ENCODE measurements at places on chromosomes 2 and 18.

- no peak for DNase-seq
Measured at GRCh38 chr2:174588463-174588862, 9.1 kb downstream of the WIPF1 start.

DNA sequence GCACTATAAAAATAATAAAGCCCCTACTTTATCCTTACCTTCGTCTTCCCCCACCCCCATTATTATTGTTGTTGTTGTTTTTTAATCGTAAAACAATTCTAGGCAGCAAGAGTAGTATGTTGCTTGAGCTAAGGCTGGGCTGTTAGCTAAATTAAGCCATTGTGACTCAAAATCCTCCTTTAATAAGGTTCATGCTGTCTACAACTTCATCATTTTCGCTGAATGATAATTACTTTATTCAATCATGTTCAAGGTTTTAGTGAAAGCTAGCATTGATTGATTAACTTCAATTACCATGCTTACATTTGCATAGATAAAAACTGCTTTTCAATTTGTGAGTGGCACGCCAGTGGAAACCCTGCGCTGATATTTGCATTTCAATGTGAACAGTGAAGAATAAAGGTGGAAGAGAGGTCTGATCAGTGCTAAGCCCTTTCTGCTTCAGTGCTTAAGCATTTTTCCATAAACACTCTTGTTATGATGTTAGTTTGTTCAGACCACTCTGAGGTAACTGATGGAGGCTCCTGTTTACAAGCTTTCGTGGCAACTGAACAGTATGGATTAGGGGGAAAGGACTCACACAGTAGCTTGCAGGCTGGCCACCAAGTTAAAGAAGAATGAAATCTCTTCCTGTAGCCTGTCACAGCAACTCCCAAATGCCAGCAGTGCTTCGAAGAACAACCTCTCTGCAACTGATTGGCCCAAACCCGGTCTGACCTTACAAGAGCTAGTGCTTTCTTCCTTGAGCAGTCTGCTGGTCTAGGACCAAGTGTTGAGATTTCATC lies 156.8 kb downstream of the GPD2 start:
- no peak for DNase-seq

DNA sequence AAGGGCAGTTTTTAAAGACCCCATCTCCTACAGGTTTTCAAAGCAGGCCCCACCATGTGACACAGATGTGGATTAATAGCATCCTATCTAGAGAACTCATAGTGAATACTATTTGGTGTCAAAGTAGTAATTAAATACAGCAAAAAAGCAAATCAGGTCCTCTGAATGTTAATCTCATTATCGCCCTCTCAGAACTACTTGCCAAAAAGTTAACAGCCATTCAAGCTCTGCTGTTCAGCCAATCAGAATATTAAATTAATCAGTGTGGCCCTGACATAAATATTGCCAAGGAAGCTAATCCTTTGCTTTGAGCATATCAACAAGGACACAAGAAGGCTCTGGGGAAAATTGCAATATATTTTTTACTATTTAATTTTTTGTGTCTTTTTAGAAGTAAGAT lies 428.9 kb upstream of the SOX11 start:
- DNase-seq, result no peak

DNA sequence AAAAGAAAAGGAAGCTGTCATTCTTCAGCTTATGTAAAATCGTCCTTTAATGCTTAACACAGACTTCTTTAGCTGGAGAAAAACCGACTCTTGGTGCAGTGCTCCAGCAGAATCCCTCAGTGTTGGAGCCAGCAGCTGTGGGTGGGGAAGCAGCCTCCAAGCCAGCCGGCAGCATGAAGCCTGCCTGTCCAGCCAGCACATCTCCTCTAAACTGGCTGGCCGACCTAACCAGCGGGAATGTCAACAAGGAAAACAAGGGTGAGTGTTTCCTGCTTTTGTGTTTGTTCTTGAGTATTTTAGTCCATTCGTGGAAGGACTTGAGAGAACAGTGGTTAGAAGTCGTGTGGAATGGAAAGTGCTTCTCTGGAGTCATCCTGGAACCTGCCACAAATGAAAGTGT lies 38.9 kb downstream of the KDM3A start:
- DNase-seq, result no peak

DNA sequence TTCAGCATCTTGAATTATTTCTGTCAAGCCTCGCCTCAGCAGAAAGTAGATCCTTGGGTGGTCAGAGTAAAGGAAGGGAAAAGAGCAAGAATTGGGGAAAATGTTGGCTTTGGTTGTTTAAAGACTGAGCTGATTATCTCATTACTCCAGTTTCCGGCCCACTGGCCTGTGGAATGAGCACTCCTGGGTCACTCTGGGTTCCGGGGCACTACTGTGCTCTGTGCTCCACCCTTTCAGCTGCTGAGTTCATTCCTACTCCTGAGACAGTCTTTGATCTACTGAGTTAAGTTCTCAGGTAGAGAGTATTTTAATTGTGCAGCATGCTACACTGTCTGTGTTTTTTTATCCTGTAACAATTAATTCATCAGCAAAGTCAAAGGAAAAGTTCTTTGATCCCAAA lies 427.7 kb downstream of the CDH2 start:
- no peak for DNase-seq

DNA sequence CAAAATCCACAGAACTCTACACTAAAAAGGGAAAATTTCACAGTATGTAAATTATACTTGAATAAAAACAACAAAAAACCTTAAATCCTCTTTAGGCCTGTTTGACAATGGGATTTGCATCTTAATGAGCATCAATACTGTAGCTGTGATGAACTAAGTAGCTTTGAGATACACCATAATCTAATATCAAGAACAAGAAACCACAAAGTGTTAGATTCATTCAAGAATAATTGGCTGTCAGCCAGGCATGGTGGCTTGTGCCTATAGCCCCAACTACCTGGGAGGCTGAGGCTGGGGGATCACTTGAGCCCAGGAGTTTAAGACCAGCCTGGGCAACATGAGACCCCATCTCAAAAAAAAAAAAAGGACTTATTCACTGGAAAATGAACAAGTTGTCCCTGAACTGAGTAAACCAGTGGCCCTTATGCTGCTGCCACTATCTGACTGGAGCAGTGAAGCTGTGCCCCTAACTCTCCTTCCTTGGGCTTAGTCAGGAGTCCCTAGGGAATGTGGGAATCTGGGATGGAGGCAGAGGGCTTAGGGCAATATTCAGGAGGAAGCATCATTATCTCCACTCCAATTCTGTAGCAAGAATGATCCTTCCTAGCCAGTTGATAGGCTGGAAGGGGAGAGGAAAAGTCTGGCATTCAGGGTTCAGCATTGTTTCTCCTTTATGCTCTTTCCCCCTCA lies 88.5 kb downstream of the PRKCE start:
- no peak for DNase-seq

GRCh38 chr2:73830871-73831401 lies 2.2 kb downstream of the STAMBP start:
- DNase-seq, result peak; percentile 50

- DNase-seq, result no peak
Measured at GRCh38 chr18:78764544-78764943, 215.1 kb upstream of the SALL3 start.

- DNase-seq, result no peak
Measured at GRCh38 chr2:197293252-197294007, 17.1 kb downstream of the ANKRD44 start.

- no peak for DNase-seq
Measured at GRCh38 chr2:146602383-146602782, 1242.4 kb upstream of the ACVR2A start.

DNA sequence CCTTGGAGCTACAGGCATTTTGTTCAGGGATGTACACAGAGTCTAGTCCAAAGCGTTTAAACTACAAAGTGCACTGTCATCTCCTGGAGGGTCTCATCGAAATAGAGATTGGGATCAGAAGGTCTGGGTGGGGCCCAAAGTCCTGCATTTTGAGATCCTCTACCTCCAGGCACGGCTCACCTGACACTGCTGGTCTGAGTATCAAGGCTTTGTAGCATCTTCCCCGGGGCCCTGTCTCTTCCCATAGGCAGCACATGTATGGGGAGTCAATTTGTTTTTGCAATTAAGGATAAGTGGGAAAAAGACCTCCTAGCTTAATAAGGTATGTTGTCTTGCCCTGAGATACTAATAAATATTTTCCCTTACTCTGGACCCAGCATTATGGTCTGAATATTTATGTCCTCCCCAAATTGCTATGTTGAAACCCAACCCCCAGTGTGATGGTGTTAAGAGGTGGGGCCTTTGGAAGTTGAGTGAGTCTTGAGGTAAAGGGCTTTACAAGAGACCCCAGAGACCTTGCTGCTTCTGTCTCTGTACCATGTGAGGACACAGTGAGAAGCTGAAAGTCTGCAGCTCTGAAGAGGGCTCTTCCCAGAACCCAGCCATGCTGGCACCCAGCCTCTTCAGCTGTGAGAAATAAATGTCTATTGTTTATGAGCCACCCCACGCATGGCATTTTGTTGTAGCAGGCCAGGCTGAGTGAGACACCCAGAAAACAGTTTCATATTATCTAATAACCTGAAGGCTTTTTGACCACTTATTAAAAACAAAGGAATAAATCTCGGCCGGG lies 258.7 kb upstream of the HS6ST1 start:
- DNase-seq, result no peak

DNA sequence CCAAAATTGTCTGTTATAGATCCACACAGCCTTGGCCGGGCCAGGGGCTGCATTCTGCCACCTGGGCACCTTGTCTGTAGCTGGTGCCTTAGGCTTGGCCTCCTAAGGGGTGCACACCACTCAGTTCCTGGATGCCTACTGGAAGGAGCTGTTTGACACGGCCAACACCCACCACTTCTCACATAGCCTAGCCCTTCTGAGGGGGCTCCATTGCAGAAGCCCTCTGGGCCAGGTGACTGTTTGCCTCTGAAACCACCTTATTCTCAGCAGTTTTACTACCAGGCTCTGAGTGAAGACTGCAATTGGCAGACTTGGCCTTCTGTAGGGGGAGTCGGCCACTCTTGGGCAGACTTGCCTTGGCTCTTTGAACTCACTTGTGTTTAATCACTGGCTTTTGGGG lies 39.5 kb downstream of the EPHA4 start:
- no peak for DNase-seq

GRCh38 chr2:207035875-207036274 lies 96.6 kb downstream of the CPO start:
- DNase-seq, result no peak

GRCh38 chr2:129443235-129443864 lies 536.1 kb upstream of the RAB6C start:
- DNase-seq, result no peak

- DNase-seq, result no peak
Measured at GRCh38 chr18:26002375-26002910, 88.0 kb downstream of the SS18 start.

- no peak for DNase-seq
Measured at GRCh38 chr2:118857677-118858484, 10.4 kb upstream of the EN1 start.

GRCh38 chr2:2253172-2254016 lies 77.7 kb downstream of the MYT1L start:
- no peak for DNase-seq

DNA sequence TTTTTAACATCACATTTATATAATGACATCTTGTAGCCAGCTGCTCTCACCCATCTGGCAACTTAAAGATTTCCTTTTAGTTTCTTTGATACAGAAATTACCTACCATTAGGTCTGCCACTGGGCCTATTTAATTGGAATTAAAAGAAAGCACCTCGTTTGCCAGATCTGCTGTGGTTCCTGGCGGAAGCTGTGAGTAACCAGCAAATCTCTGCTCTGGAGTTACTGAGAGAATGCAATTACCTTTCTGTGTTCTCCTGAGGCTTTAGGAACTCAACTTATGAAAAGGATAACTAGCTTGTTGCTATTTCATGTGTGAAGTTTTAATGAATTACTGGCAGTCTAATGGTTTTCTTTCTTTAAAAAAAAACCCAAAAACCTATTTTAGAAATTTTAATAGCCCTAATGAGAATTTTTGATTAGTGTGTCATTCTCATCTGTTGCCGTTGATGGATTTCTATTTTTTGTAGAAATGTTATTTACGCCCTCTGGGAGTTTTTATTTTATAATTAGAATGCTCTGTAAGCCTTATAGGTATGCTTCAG lies 69.7 kb upstream of the LYPD6B start:
- DNase-seq, result no peak

DNA sequence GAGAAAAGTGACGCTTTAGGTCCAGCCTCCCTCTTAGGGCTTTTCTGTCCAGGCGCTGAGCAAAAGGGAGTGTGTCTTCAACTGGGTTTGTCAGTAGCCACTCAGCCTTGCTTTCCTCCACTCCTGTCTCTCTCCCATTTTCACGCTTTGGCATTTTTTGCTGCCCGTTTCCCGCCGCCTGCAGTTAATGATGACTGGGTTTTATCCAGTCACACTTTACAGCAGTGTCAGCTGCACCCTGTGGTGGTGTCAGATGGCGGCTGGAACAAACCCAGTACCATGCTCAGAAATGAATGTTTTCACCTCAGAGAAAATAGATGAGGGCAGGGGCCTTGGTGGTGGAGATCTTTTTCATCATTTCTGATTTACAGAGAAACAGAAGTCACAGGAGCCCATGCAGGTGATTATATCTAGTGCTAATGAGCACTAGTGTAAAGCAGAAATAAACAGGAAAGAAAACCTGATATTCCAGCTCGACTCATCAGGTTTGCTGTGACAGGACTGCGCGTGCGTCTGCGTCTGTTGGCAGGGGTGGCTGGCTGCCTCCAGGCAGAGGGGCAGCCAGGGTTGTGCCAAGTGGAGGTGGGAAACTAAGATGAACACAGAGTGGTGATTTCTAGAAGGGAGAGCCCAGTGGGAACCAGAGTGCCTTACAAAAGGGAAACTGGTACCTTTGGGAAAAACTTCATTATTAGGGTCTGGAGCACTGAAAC lies 139.9 kb downstream of the TANC1 start:
- DNase-seq, result no peak

- DNase-seq, result no peak
Measured at GRCh38 chr2:627340-627709, 49.9 kb downstream of the TMEM18 start.

- no peak for DNase-seq
Measured at GRCh38 chr2:40758401-40759155, 306.7 kb upstream of the SLC8A1 start.

GRCh38 chr2:176812246-176812775 lies 400.3 kb upstream of the HNRNPA3 start:
- no peak for DNase-seq

Measured in AG09319 (cell line).